ENCODE measurements at places on chromosomes 5 and 9. TPM values are rescaled to one million over a fixed set of nuclear protein-coding genes. Genes with fewer than 3 reads are reported as not detected.

Gene EDIL3
- 127 TPM for total RNA-seq

Gene IFNB1
- total RNA-seq, result not detected

Gene BARHL1
- not detected for total RNA-seq

Gene CCDC183
- not detected for total RNA-seq

Gene EIF4E1B
- not detected for total RNA-seq

Gene PCDHB3
- total RNA-seq, result not detected

Gene THBS4
- 0.87 TPM for total RNA-seq

Gene C9orf50
- total RNA-seq, result not detected

Gene GARIN3
- not detected for total RNA-seq

- no peak for DNase-seq
Observed at GRCh38 chr9:135479469-135480052, at the start of gene PPP1R26. TSS of gene PPP1R26 (plus strand) at chr9:135479782. CDS start at chr9:135484511, 4,729 bp downstream.

DNA sequence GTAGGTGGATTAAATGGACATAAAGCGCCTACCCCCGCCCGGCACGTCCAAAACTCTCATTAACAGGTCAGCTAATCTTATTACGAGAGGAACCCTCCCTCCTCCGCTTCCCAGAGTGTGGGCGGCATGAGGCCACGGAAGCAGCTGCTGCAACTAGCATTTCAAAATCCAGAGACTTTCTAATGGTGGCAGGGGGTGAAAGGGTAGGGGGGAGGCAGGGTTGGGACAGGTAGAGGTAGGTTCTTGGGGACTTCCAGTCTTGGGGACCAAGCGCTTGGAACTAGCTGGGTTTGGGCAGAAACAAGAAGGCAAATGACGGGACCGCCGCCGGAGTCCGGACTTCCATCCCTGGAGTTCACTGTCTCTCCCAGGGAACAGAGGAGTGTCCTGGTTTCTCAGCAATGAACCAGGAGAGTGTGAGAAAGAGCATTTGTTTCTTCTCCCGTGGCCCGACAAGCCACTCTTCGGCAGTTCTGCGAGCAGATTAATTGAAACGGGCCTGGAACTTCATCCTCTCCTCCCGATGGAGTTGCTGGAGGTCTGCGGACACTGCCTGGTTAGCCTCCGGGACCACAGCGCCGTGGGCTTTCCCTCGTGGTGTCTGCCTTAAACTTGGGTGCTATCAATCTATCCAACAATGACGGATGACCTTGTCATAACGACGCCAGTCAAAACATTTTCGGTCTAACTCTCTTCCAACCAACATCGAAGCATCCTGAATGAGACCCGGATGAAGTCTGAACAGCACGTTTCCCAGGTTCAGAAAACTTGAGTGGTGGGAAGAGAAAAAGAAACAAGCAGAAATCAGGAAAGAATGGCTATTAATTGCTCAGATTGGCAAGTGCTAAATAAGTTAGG, 1.6 kb upstream of the PRDM6 start:
- no peak for DNase-seq

GRCh38 chr9:110814159-110814558, 145.6 kb downstream of the MUSK start:
- DNase-seq, result no peak

DNA sequence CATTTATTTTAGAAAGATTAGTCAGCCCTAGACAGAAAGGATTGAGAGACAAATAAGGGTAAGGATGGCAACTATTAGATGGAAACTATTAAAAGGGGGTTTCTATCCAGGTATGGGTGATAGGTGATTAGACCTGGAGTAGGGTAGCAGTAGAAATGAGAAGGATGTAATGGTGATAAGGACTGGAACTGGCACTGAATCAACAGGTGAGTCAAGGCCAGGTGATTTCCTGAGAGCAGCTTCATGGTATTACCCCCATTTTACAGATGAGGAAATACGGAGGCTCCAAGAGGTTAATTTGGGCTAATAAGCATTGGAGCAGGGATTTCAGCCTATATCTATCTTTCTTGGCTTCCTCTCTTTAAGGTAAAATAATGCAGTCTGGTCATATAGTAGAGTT, 55.7 kb downstream of the CAST start:
- no peak for DNase-seq

- no peak for DNase-seq
Observed at GRCh38 chr9:14574173-14574572, 119.1 kb downstream of the ZDHHC21 start.

- DNase-seq, result peak; percentile 65
Observed at GRCh38 chr5:11904265-11904906, at the start of gene CTNND2. TSS of gene CTNND2 (minus strand) at chr5:11904446. CDS start at chr5:11903853, 593 bp downstream.

- no peak for DNase-seq
Observed at GRCh38 chr5:100780376-100780870, 122.7 kb downstream of the ST8SIA4 start.

- DNase-seq, result peak; percentile 60
Observed at GRCh38 chr9:38362852-38363588, 29.5 kb upstream of the ALDH1B1 start.

- peak; percentile 87 for DNase-seq
Observed at GRCh38 chr9:4222357-4222756, 77.5 kb downstream of the GLIS3 start.

DNA sequence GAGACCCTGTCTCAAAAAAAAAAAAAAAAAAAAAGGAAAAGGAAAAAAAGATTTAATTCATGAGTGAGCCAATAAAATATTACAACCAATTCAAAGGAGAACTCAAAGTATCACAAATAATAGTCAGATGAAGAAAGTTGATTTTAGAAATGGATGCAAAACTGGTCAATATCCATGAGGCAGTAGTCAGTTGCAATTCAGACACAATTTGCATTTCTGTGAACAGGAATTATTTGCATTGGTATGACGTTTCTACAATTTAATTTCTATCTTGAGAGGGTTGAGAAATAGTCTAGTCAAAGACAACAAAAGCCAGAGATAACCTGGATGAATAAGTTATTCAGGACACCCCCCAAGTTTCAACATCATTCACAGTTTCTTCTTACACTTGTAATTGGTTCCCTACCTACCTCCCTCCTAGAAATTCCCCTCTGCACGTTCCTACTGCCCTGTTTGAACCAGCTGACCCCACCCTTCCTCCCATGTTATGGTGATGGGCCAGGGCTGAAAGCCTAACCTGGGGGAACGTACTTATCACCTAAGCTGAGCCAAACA, 28.6 kb upstream of the CDKN2AIPNL start:
- no peak for DNase-seq

DNA sequence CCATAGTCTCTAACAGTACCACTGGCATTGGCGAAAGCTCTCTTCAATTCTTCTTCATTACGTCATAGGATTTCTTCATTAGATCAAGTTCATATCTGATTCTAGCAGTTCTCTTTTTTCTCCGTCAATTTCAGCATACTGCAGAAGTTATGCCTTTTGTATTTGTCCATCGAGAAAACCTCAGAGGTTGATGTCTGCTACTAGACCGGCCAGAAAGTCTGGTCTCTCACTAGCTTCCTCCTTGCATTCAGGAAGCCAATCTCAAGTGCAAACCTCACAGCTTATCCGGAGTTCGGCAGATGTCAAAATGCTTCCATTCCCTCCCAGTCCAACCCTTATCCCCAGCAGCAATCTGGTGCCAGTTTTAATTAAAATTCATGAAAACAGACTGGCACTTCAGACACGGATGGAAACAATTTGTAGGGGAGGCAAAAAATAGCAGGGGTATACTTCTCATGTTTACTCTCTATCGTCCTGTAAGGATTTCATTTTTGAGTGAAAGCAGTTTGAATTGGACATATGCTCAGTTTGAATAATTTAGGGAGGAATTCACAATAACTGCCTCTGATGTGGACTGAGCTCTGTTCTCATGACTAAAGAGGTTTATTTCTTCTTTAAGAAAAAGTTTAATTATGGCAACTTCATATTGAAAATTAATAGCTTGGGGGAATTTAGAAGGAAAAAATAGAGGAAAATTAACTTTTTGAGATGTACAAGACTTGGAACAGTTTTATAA, 56.4 kb upstream of the TMC1 start:
- no peak for DNase-seq

DNA sequence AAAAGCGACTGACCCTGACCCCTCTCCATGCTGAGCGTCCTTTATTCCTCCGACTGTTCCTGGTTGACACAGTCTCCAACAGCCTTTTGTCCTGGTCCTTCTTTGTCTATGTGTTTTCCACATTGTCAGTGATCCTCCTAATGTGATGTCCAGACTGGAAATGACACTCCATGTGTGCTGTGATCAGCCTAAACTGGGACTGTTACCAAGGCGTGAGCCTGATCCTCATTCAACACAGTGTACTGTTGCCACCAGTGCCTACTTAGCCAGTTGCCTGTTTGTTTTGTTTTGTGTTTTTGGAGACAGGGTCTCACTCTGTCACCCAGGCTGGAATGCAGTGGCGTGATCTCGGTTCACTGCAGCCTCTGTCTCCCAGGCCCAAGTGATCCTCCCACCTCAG, 192.1 kb downstream of the GOLPH3 start:
- no peak for DNase-seq

DNA sequence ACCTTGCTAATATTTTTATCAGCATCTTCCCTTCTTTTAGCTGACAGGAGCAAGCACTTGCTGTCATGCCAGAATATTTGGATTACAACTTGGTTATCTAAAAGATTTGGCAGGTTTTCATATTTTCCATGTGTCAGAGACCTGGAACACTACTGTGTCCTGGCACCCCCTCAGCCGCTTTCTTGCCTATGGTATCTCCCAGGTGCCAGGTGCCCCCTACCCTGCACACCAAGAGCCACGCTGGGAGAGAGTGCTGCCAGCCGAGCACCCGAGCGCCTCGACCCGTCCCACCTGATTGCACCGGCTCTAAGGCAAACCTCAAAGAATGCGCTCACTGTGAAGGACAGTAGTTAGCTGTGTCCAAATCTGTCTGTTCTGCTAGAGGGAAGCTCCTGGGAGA, 84.8 kb downstream of the GTF3C4 start:
- no peak for DNase-seq

DNA sequence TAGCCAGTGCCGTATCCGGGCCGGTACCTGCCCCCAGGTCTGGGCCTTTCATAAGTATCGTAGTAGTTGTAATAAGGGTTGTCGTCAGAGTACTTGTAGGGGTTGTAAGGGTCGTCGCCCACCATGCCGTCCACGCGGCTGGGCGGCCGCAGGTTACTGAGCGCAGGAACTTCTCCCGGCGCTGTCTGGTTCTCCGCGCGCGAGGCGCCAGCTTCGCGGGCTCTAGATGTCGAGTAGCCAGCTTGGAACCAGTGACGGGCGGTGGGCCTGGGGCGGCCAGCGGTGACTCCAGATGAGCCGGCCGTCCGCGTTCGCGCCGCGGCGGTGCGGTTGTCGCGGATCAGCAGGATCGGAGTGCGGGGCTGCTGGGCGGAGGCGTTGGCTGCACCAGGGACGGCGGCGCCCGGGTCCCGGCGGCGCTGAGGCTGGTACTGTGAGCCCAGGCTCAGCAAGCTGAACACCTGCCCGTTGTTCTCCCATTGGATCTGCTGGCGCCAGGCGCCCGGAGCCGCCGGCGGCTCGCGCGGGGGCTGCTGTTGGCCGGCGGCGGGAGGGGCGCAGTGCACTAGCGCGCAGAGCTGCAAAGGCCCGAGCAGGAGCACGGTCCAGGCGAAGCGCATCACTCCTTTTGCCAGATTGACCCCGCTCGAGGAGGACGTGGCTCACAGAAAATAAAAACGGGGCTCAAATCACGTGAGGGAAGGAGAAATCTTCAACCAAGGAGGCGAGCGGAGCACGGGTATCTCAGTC, 518 bp downstream of the LOX start:
- peak; percentile 54 for DNase-seq

GRCh38 chr5:161572914-161573313, 26.4 kb upstream of the GABRB2 start:
- DNase-seq, result no peak

- peak; percentile 9 for DNase-seq
Observed at GRCh38 chr9:115764645-115765044, 388.9 kb upstream of the PAPPA start.

DNA sequence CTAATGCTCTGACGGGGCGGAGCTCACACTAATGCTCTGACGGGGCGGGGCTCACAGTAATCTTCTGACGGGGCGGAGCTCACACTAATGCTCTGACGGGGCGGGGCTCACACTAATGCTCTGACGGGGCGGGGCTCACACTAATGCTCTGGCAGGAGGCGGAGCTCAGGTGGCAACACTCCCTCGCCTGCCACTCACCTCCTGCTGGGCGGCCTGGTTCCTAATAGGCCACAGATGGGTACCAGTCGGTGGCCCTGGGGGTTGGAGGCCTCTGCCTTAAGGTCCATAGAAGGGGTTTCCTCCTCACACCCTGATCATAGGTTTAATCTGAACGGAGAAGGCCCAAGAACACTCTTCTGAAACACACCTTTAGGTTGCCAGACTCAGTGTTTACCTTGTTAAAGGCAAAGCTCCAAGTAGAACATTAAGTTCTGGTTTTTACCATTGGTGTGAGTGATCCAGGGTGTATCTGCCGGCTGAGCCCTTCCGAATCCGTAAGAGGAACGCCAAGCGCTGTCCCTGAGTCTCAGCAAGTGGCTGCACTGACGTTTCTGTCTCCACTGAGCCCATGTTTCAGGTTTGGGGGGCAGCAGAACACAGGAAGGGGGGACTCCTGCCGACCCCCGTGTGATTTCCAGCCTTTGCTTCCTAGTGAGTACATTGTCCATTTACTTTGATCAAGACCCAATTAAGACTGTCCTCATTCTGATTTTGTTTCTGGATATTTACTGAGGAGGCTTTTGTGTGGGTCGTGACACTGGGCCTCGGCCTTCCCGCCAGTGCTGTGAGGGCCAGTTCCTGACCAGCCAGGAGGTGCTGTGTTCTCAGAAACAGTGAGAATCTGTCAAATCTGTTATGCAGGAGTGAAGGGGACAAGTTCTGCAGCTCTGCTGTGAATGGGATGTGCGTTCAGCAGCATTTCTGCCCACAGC, 24.6 kb upstream of the LRRC14B start:
- DNase-seq, result no peak

- no peak for DNase-seq
Observed at GRCh38 chr5:90844931-90845330, 286.3 kb downstream of the ADGRV1 start.

Measured in Caki2 (cell line).